Memory B cell (primary cell): ENCODE measurements at places on chromosomes 2 and 18.

DNA sequence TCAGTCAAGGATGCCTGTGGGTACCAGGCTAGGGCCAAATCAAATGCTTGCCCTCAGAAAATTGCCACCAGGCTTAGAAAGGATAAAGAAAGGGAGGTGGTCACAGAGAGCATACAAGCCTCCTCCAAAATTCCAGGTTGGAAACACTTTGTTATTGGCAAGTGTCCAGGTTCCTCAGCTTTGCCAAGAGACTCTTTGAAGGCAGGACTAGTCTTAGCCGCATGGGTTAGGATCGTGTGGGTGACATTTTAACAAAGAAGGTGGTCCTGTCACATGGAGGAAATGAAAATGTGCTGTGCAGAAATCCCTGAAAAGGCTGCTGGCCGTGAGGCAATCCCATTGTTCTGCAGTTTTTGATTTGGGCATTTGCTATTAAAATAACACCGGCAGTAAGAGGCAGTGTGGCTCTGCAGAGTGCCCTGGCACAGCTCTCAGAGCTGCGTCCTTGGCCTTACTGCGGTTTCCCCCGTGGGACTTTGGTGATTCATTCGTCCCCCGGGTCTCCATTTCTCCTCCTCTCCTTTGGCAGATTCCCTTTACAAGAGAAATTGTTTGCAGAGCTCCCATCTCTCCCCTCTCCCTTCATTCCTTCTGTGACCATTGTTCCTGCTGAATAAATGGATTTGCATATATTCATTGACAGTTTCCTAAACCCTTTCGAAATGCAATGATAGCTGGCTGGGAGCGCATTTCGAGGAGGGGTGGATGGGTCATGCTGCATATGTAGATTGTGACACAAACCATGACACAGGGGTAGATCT lies 187.3 kb downstream of the VAPA start:
- DNase-seq: no peak

DNA sequence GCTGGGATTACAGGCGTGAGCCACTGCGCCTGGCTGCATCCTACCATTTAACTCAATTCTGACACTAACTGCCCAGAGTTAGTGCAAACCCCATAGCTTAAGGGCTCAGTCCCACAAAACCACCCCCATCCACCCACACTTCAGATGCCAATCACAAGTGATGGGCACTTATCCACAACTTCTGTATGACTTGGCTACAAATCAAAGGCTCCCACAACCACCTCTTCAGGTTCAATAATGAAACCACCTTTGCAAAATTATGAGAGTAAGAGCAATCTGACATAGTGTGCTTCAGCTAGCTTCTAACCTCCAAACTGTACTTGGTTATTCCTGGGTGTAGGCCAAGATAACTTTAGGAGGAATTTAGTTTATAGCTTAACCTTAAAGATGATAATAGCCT lies 51.3 kb upstream of the SLC35F5 start:
- DNase-seq: no peak

DNA sequence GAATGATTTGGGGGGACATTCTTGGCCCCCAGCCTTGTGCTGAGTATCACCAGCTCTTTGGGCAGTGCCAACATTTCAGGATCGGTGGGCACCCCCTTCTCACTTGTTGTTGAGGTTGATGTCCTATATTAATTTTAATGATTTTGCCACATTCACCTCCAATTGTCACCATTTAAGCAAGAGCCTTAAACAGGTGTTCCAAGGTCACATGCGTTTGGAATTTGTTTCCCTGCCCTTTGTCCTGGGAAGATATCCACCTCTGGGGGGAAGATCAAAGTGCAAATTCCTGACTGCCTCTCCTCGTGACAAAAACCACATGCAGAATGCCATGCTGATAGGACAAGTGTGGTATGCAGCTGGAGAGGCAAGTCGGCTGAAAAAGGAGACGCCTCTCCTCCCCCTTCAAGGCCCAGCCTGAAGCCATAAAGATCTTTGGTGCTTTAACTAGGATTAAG lies 72.5 kb upstream of the ID2 start:
- DNase-seq: no peak

DNA sequence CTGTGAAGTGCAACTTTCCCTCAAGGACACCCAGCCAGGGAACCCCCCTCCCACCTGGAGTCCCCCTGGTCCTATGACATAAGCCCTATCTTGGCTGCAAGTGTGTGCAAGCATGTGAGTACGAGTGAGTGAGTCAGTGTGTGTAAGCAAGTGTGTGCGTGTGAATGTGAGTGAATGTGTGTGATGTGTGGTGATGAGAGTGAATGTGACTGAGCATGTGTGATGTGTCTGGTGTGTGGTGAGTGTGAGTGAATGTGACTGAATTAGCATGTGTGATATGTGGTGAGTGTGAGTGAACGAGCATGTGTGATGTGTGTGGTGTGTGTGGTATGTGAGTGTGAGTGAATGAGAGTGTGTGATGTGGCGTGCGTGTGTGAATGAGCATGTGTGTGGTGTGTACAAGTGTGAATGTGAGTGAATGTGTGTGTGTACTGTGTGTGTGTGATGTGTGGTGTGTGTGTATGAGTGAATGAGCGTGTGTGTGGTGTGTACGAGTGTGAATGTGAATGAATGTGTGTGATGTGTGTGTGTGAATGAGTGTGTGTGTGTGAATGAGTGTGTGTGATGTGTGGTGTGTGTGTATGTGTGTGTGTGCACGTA lies 68.8 kb upstream of the SMAD7 start:
- DNase-seq: no peak

DNA sequence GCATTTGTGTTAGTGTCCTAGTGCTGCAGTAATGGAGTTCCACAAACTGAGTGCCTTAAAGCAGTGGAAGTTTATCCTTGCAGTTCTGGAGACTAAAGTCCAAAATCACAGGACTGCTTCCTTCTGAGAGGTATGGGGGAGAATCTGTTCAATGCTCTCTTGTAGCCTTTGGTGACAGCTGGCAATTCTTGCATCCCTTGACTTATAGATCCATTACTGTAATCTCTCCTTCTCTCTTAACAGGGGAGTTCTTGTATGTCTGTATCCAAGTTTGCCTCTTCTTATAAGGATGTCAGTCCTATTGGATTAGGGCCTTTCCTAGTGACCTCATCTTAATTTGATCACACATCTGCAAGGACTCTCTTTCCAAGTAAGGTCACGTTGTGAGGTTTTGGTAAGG lies 69.9 kb downstream of the XRCC5 start:
- DNase-seq: no peak

- no peak for DNase-seq
Observed at GRCh38 chr2:43158259-43158880, 68.0 kb downstream of the ZFP36L2 start.

DNA sequence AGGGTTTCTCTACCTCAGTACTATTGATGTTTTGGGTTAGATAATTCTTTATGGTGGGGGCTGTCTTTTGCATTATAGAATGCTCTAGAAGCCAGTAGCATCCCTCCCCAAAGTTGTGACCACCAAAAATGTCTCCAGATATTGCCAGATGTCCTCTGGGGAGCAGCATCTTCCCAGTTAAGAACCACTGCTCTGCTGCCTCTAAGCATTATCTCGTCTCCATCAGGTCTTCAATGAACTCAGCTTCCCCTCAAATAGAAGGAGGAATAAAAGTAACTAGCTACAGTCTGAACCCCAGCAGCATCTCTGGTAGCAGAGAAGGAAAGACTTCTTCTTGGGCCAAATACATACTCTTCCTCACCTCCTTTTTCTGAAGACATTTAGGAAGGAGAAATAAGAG lies 244.1 kb downstream of the AGPS start:
- DNase-seq: no peak

- peak; percentile 35 for DNase-seq
Observed at GRCh38 chr2:113173542-113174375, at the start of gene PSD4. Gene PSD4 (plus strand): TSS chr2:113173971. CDS start chr2:113182457, 8,486 bp downstream.

DNA sequence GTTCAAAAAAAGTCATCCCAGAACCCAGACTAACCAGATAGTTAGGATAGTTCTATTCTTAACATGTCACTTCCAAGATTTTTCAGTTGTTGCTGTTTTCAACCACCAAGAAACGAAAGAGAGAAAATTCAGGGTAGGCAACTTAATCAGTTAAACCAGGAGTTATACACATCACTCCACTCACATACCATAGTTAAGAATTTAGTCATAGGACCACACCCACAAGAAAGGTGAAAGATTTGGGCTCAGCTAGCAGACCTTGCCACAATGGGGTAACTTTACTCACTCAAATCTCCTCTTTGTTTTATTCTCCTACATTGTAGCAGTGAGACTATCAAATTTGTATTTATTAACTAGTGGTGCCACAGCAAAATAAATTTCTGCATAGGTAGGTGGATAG lies 473.6 kb downstream of the NUP35 start:
- DNase-seq: no peak

- no peak for DNase-seq
Observed at GRCh38 chr2:235382179-235382578, 111.7 kb upstream of the AGAP1 start.
